IMR-90 (cell line): ENCODE measurements at places on chromosomes 5 and 9.

GRCh38 chr9:34686231-34686630 lies 4.8 kb downstream of the CCL19 start:
- no peak for DNase-seq

GRCh38 chr5:872301-872700 lies 20.3 kb downstream of the BRD9 start:
- DNase-seq: no peak

GRCh38 chr5:82821846-82822633 lies 255.2 kb downstream of the TMEM167A start:
- DNase-seq: no peak

GRCh38 chr9:95336281-95336680 lies 18.8 kb upstream of the FANCC start:
- no peak for DNase-seq

GRCh38 chr9:131433302-131433854 lies 39.5 kb downstream of the PRRC2B start:
- DNase-seq: no peak
